ENCODE measurements at places on chromosomes 12 and 14. TPM values are rescaled to one million over a fixed set of nuclear protein-coding genes. Genes with fewer than 3 reads are reported as not detected.

The TSPAN9 gene
- 24.5 TPM for total RNA-seq

The HNF1A gene
- 5.6 TPM for total RNA-seq

The RHOF gene
- total RNA-seq, result 162 TPM

The OR6C2 gene
- not detected for total RNA-seq

The FAM216A gene
- 20.2 TPM for total RNA-seq

The MDP1 gene
- total RNA-seq, result 30.3 TPM

The SLC7A7 gene
- total RNA-seq, result 15.3 TPM

The G2E3 gene
- total RNA-seq, result 16.1 TPM

The TDRD9 gene
- total RNA-seq, result not detected

The DPF3 gene
- total RNA-seq, result 0.22 TPM

The MDGA2 gene
- total RNA-seq, result not detected

The KRT82 gene
- total RNA-seq, result not detected

The CLEC2D gene
- total RNA-seq, result 0.53 TPM

The BICDL1 gene
- total RNA-seq, result 4.2 TPM

The FBXL14 gene
- total RNA-seq, result 10.4 TPM

The DCN gene
- total RNA-seq, result not detected

The PTPRO gene
- total RNA-seq, result 0.06 TPM

The HOXC4 gene
- total RNA-seq, result 4.3 TPM

The ZNF664 gene
- 61.9 TPM for total RNA-seq

The KERA gene
- total RNA-seq, result not detected

The PYGL gene
- 134 TPM for total RNA-seq

The GARIN6 gene
- not detected for total RNA-seq

The ENDOU gene
- total RNA-seq, result not detected

The CCDC177 gene
- 0.02 TPM for total RNA-seq

The NKX2-1 gene
- 0.03 TPM for total RNA-seq

All from A549 treated with CORT108297 at 1 μM for 4 hours (cell line).